ENCODE measurements at places on chromosomes 1 and 21.

DNA sequence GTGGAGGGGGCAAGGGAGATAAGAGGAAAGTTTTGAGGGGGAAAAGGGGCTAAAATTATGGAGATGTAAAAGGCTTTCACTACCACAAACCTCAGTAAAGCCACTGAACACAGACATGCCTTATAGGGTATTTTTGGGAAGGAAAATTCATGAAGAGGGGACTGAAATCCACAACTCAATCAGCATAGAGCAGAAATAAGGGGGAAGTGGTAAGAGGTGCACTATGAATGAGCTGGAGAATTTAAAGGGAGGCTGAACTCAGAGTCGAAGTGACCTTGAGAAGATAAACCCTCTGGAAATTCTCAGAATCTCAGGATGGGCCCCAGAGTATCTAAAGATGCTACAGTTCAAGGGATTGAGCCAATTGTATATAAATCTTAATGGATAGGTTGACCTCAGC, 15.3 kb downstream of the RHEX start:
- DNase-seq: no peak

DNA sequence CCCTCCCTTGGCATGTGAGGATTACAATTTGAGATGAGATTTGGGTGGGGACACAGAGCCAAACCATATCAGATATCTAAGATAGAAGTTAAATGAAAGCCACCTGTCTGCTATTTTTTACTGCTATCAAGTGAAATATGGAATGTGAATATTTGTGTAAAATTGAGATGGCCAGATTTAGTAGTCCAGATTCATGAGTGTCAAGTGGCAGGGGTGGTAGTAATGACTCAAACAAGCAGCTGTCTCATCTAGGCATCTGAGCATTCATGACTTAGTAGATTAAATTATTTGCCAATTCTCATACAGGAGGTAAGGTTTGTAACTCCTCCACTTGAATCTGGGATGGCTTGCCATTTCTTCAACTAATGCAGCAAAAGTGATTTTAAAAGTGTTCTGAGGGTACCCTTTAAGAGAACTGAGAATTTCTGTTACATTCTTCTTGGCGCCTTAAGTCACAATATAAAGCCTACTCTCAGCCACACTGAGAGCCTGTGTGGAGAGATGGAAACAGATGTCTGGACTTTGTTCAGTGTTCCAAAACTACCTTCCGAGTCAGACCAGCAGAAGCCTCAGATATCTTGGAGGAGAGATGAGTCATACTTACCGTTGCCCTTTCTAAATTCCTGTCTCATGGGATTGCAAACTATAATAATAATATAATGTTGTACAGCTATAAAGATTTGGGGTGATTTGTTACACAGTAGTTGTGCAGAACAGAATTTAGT, 1065.6 kb upstream of the TMPRSS15 start:
- no peak for DNase-seq

DNA sequence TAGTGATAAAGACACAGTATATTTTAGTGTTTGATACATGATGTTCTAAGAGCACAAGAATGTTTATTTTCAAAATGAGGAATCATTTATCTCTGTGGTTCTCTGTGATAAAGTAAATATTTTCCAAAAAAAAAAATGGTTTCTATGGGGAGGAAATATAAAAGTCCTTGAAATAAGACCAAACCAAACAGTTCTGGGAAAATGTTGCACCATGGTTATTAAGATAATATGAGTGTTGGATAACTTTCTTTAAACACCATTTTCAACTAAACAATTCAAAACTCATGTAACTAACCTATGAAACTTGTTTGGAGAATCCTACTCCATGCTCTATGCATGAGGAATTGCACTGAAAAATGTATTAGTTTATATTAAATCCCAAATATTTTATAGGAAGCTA, 184.6 kb downstream of the KCNT2 start:
- no peak for DNase-seq

DNA sequence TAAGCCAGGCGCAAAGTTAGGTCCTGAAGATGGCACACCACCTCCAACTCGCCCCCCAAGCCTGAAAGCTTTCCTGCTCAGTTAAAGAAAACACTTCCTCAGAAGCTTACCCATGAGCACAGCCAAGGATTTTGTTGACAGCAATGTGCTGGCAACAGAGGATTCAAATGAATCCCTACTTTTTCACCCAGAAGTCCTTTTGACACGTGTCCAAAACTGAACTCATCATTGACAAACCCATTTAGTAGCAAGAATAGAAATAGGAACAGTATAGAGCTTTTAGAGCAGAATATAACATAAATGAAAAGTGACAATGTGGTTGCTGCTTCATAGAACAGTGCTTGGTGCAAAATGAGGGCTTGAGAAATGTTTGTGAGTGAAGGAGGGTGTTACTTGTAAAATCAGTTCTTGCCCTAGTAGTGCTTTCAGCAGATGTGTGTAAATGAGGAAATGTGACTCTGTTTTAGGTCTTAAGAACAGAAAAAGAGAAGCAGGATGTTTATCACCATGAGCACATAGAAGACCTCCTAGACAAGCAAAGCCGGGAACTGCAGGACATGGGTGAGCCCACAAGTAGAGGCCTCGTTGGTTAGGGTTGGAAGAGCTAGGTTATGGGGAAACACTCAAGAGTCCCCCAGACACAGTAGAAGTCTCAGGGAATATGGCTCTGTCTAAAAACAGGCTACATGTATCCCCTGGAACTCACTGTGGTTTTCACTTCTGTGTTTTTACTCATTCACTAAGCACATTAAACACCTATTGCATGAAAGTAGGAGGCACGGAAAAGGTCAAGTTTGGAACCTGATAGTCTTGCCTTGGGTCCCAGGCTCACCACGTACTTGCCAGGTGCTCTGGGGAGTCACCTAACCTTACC, 48.6 kb upstream of the TMEM125 start:
- no peak for DNase-seq

DNA sequence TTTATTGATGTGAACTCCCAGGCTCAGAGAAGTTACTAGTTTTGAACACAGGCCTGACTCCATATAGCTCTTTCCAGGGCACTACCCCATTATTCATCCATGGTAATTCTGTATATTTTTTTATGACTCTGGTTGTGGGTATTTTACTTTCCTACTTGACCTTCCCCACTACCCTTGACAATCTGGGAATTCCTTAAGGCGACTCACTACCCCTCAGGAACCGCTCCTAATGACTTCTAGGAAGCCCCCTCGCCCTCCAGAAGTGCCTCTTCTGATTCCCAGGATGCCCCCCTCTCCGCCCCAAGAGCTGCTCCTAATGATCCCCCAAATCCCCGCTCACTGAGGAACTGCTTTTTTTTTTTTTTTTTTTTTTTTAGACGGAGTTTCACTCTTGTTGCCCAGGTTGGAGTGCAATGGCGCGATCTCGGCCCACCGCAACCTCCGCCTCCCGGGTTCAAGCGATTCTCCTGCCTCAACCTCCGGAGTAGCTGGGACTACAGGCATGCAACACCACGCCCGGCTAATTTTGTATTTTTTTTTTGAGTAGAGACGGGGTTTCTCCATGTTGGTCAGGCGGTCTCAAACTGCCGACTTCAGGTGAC, 972 bp upstream of the KDM4A start:
- DNase-seq: no peak

DNA sequence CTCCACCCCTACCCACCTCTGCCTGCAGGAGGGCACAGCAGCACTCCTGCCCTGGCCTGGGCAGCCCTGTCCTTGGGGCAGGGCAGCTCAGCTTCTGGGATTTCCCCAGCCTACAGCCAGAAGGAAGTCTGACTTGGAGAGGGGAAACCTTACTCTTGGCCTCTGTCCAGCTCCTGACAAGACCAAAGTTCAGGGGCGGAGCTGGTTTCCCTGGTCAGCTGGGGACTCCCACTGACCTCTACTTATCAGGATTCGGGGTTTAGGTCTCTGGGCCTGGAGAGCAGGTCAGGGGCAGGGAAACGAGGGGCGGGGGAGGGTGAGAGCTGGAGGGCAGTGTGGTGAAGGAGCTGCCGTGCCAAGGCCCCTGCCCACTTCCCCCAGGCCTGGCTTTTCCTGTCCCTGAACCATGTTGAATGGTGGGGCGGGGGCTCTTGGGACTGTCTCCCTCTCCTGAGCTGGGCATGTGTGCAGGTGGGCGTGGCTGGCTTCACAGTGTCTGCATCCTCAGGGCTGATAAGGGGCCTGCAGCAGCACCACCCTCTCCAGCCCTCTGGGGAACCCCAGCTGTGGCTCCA, 16.8 kb upstream of the ETV3 start:
- no peak for DNase-seq

DNA sequence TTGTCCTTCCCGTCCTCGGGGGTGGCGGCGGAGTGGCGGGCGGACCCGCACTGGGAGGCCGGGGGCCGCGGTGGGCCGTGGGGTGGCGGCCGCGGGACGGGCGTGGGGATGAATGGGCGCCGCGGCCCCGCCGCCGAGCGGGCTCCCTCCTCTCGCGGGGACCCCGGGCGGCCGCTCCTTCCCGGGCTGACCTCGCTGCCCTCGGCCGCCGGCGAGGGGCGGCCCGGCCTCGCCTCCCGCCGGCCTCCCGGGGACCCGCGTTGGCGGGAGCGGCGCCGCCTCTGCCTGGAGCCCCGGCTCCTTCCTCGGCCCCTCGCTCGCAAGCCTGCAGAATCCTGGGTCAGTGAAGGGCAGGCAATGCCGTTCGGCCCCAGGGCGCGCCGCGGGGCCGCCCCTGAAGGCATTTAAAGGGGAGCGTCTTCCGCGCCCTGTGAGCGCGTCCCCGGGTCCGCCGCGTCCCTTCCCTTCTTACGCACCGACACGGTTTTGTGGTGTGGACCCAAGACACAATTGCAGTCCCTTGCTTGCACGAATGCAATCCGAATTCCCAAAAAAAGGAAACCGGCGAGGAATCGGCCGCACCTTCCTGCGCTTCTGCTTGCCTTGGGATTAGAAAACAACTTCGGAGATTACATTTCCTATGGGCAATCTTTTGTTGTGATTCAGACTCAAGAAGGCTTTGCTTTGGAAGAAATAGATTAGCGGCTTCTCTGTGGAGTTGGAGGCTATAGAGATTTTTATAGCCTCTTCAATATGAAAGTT, 776 bp downstream of the ITSN1 start:
- peak; percentile 1 for DNase-seq

DNA sequence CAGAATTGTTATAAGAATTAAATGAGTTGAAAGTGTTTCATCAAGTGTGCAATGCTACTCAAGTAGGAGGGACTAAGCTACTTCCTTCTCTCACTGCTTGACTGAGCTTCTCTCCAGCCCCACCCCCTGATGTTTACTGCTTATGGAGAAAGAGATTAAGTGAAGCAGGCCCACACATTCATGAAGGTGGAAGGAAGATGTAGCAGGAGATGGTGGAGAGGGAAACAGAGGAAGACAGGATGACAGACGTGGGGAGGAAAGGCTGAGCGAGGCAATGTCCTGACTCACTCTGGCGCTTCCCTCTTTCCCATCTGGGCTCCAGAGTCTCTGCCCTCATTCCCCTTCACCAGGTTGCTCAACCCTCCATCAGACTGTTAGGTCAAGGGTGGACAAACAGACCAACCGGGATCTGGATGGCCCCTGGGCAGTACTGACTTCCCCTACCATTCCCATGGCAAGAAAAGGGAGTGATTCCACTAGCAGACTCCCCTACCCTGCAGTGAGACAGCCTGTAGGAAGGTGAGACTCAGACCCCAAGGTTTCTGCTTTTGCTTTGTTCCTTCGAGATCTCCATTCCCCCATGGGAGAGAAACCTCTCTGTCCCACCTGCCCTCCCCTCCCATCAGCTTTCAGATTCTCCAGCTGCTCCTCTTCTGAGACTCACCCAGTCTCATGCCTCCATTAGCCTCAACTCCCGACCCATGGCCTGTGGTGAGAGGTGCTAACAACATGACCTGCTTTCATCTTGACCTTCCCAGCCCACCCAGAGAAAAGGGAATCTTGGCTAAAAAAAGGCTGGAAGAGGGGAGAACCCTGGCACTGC, 3.1 kb upstream of the ARHGEF2 start:
- DNase-seq: no peak

- no peak for DNase-seq
Observed at GRCh38 chr1:167791281-167792187, 69.8 kb downstream of the MPZL1 start.

DNA sequence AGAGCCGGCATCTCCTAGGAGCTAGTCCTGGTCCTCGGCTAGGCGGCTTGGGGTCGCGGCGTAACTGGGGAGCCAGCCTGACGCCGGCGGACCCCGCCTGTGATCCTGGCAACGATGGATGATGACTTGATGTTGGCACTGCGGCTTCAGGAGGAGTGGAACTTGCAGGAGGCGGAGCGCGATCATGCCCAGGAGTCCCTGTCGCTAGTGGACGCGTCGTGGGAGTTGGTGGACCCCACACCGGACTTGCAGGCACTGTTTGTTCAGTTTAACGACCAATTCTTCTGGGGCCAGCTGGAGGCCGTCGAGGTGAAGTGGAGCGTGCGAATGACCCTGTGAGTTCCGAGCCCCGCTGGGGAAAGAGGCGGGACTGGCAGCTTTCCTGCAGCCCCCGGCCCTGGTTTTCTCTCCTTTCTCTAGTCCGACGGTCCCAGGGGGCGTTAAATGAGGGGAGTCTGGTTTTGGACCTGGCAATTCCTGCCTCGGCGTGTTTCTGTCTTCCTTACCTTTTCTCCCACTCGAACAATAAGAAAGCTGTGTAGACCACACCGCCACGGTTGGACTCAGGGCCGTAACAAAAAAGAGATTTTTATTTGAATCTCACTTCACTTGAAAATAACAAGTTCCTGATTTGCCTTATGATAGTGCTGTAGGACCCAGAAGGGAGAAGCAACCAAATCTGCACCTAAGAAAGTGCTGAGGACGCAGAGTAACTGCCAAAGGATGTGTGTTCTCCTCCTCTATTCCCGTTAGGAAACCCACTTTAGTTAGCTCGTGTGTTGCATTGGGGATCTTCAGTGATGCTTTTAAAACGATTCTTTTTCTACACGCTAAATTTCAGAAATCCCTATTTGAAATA, at the start of gene SPRTN:
SPRTN (plus strand) TSS at position 24 of the 859 bp plus-strand sequence; CDS start at position 115, 91 bp downstream.
- DNase-seq: no peak

GRCh38 chr1:91501523-91501851, 836 bp downstream of the CDC7 start:
- DNase-seq: no peak

DNA sequence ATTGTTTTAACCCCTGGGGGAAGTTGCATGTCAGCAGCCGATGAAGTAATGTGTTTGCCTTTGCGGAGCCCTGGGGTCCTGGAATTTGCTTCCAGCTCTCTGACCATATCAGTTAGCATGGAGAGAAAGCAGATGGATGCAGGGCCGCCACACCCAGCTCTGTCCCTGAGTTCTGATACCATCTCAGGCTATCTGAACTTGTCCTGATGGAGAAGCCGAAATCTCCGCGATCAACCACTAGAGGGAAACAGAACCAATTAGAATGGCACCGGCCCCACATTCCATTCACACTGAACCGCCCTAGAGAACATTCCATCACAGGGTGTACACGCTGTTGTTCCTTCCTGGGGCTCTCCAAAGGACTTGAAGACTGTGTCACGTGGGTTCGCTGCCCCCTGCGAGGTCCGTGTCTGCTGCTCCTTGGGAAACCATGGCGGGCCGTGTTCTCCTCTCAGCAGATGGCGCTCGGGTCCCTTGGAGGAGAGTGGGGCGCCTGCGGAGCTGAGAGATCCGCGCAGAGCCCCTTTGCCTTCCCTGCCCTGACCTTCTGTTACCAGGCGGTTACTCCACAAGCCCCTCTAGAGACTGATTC, 75.4 kb downstream of the ABCA4 start:
- no peak for DNase-seq

- no peak for DNase-seq
Observed at GRCh38 chr1:26180010-26180506, 2.8 kb downstream of the CNKSR1 start.
